Activated naive CD4-positive, alpha-beta T cell treated with Interleukin-2 at 50 U/mL for 16 hours (primary cell): ENCODE measurements at places on chromosomes 6 and 20.

- no peak for DNase-seq
Observed at GRCh38 chr20:10788055-10788454, 114.3 kb upstream of the JAG1 start.

GRCh38 chr6:152160346-152160745 lies 352.9 kb downstream of the ESR1 start:
- no peak for DNase-seq

- no peak for DNase-seq
Observed at GRCh38 chr20:22352019-22352418, 232.4 kb downstream of the FOXA2 start.

GRCh38 chr6:16334671-16335070 lies 96.3 kb downstream of the GMPR start:
- no peak for DNase-seq
